ENCODE measurements at places on chromosomes 2 and 18.
A peak's percentile ranks its signal among the peaks of the same experiment; 100 is the strongest.

DNA sequence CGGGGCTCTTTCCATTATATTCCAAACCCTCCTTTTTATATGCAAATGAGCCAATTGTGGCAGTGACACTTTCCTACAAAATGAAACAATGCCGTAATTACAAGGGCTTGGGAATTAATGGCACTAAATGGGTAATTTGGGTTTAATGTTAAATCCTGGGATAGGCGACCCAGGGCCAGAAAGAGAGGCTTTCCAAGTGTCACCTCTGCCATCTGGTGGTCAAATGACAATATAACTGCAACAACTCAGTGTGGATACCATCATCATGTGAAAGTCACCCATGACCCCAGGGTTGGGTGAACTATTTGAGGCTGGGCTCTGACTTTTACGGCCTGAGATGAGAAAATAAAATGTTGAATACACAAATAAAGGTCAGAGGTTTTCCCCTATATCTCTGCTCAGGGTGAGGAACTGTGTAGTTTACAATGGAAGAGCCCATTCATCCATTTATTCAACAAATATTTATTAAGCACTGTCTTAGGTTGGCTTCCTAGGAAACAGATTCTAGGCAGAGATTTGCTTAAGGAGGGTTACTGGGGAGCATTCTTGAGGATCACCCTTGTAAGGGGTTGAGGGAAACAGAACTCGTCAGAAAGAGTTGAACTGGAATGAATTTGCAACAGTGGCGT lies 13.6 kb upstream of the THADA start:
- DNase-seq = no peak

DNA sequence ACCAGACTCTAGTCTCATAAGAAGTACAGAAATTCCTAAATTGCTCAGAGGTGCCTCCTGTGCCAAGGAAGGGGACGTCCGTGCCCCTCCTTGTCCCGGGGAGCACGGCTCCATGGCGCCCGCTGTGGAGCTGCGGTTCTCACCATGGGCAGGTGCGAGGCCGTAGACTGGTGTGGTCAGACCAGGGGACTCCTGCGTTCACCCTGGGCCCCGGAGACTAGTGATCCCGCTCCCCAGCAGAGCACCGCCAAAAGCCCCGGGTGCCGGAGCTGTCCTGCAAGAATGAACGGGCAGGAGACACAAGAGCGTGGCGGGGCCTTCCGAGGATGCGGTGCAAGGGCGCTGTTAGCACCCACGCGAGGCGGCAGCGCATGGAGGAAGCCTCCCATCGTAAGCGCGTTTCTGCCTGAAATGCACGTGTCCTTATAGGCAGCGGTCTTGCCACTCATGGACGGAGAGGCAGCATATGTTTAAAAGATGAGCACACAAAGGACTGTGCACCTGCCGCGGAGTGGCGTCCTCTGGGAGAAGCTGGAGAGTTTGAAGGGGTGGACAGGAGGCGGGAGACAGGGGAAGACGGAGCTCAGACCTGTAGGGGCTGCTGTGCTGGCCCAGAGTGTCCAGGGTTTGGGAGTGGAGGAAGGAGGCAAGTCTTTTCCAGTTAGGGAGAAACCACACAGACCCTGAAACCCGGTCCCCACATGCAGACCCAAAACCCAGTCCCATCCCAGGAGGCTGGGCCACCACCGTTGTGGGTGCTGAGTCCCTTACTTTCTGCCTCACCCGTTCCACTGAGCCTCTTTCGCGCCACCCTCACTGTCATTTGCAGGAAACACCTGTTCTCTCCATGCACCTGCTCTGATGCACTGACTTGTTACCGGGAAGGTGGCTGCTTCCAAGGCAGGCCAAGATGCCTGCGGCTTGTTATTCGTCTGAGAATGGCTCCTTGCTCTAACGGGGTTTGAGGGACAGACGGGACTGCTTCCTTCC lies 7.5 kb upstream of the KCNG2 start:
- DNase-seq = no peak

GRCh38 chr2:9710311-9710710 lies 79.5 kb upstream of the YWHAQ start:
- no peak for DNase-seq

DNA sequence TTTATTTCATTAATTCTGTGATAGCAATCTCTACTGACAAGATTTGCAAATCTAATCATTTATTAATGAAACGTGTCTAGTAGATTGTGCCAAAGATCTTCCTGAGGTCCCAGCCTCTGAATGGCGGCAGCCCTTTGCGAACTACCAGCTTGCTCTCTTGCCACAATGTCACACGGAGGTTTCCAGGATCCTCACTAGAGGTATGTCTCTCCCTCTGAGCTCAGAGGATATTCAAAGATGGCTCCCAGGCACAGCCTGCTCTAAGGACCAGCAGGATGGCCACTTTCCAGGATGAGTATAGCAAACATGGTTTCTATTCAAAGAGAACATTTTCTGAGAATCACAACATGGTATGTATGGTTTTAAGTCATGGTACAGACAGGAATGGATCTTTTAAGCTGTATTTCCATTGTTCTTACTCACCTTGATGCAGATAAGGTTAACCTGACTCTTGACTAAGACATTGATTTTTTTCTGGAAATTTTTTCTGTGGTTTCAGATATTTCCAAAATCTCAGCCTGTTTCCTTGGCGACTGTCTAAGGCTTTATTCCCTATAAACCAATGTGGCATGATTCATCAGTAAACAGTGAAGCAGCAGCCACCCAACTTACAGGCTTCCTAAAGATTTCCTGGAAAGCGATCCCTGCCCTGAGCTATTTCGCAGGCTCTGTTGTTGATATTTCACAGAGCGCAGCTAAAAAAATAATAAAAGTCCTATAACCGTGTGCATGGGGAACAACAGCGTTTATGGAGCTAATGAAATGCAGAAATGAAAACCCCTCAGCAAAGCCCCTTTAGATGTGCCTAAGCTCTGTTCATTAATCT lies 54.1 kb upstream of the KLF7 start:
- no peak for DNase-seq

DNA sequence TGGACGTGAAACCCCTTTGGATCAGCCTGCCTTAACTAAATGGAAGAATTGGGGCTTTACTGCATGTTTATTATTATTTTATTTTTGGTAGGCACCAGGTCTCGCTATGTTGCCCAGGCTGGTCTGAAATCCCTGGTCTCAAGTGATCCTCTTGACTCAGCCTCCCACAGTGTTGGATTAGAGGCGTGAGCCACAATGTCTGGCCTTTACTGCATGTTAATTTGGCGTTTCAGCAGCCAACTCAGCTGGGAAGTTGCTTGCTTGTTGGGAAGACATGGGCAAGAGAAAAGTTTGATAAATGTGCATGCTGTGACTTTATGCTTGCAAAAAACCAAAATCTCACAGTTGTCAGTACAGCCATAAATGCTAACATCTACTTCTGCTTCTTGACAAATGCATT lies 105.1 kb downstream of the FMNL2 start:
- no peak for DNase-seq

DNA sequence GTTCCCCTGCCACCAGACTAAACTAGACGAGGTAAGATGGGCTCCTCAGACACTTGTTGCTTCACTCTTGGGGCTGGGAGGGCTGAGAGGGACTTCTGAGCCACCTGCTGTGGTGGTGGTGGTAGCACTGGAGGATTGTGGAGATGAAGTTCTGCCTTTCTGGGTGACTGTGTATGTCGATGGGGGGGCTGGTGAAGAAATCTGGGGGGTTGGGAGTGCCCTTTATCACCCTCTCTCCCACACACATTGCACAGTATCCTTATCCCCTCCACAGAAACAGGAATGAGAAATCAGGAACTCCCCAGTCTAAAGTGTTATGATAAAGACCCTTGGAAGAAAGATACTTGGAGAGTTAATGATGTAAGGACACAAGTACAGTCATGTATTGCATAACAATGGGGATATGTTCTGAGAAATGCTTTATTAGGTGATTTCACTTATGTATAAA lies 38.5 kb downstream of the HK2 start:
- DNase-seq = no peak

DNA sequence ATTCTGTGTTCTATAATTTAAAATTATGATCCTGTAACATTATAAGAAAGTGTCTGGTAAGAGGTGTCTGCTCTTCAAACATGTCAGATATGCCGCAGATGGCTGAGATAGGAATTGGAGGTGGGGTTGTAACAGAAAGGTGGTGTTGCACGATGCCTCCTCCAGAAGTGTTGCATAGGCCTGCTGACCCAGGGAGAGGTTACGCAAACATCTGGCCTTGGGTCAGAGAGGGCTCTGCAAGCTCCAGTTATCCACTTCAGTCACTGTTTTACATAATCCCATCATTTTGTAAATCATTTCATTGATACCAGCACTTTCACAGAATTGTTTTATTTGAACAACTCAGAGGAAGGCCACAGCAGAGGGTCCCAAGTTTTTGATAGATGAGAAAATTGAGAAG lies 256.5 kb downstream of the OSR1 start:
- no peak for DNase-seq

GRCh38 chr2:159616286-159616701 lies at the start of gene BAZ2B:
Gene BAZ2B, minus strand, starts transcription at chr2:159616548. Its CDS starts 137,829 bp downstream, at chr2:159478719.
- peak; percentile 85 for DNase-seq

- no peak for DNase-seq
Observed at GRCh38 chr2:183186296-183186695, 62.1 kb downstream of the NUP35 start.

DNA sequence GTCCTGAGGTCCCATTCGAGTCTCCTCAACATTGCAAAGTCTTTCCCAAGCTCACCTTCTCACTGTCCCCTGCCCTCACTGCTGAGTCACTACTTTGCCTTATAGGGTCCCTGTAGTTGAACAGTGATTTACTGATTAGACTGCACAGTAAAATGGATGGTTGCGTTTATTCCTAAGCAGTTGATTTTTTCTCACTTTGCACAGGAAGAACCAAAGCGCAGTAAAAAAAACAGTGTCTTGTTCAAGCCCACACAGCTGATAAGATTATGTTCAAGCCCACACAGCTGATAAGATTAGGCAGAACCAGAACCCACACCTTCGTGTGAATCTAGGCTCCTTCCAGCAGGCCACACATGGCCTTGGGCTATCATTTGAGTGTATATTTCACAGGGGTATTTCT lies 215.3 kb upstream of the COPS8 start:
- DNase-seq = no peak

DNA sequence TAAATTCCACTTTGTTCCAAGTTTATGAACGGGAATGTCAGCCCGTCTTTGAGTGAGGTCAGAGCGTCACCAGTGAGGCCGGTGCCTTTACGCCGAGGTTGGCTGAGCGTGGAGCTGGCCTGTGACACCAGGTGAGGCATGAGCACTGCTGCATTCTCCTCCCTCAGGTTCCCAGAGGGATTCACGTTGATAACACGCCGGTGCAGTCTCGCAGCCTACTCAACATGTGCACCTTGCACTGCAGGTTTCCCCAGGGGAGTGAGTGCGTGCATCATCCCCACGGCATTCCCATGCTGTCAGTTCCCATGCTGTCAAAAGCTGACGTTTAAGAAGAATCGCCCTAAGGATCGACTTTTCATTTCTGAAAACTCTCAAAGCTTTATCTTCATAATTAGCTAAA lies 213.3 kb downstream of the LDLRAD4 start:
- DNase-seq = peak; percentile 72

- DNase-seq = no peak
Observed at GRCh38 chr18:48137374-48138081, 207.1 kb upstream of the SMAD2 start.

DNA sequence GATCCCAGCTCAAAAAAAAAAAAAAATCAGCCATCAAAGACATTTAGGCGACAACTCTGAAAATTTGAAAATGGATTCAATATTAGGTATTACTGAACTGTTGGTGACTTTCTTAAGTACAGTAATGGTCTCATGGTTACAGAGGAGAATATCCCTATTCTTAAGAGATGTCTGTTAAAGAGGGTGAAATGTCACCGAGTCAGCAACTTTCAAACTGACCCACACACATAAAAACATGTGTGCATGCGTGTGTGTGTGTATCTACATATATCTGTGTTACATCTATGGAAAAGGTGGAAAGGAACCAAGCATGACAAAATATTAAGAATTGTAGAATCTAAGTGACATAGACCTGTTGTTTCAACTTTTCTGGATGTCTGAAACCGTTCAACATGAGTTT lies 41.6 kb upstream of the GLI2 start:
- no peak for DNase-seq

DNA sequence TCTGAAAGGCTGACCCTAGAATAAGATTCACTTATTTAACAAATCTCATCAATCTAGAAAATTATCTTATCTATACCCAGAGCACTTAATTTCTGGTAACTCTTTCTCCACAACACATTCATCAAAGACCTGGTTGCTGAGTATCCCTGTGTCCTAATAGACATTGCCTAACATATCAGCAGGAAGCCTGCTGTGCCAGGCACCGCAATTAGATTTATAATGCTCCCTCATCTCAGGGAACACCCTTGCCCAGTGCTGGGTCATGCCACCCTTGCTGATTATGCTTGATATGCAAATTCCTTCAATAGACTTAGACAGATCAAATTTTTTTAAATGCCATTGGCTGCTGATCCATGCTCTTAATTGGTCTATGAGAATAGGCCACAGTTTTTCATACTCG lies 3.8 kb downstream of the DSG1 start:
- DNase-seq = no peak

DNA sequence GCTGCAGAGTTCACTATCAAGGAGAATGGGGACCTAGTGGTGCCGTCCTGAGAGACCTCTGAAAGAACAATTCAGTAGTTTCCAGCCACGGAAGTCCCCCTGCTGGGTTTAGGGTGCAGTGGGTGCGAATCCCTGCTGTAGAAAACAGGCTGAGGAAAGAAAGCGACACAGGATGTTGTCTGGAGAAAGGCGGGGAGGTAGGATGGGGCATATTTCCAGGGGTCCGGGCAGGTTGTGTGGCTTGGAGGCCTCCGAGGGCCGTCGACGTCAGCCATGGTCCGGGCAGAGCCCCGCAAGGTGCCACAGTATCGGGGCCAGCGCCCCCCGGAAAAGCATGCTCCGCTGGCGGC lies 807 bp upstream of the CREB1 start:
- peak; percentile 7 for DNase-seq

GRCh38 chr2:157427003-157427921 lies 16.6 kb downstream of the CYTIP start:
- DNase-seq = no peak

DNA sequence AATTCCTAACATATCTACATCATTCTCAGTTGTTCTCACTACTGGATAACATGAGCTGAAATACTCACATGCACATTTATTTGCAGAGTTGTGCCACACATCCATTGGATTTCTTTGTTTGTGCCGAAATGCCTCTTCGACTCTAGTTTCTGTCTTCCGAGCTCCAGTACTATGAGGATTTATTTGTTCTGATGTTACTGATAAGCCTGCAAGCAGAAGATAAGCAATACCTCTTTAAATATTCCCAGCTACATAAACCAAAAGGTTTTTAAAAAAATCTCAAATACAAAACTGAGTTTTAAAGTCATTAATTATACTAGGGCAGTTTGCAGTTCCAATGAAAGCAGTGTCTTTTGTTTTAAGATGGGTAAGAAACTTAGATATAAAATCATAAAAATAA lies 164.8 kb downstream of the ATAD2B start:
- no peak for DNase-seq

GRCh38 chr2:137525132-137525531 lies 439.1 kb upstream of the HNMT start:
- DNase-seq = no peak

- DNase-seq = no peak
Observed at GRCh38 chr2:88087763-88088162, 20.1 kb downstream of the SMYD1 start.

GRCh38 chr2:63866009-63866709 lies 24.5 kb downstream of the UGP2 start:
- no peak for DNase-seq
